Natural killer cell treated with Interleukin-12 subunit alpha and Interleukin-12 subunit beta and Interleukin-15 and Interleukin-18, amount 100 ng/mL, for 72 hours (primary cell): ENCODE measurements at places on chromosomes 6 and 20. TPM values are rescaled to one million over a fixed set of nuclear protein-coding genes. Genes with fewer than 3 reads are reported as not detected.

GRCh38 chr6:90288404-90288803 is 8.2 kb downstream of the BACH2 start:
- DNase-seq = no peak
- H3K4me3 ChIP-seq = no peak overlapping the region
- peaks cover 13% of the 10 kb centered on the region for H3K36me3 ChIP-seq
- H3K27ac ChIP-seq = no peak overlapping the region
- peaks cover 29% of the 10 kb centered on the region for H3K4me1 ChIP-seq

DNA sequence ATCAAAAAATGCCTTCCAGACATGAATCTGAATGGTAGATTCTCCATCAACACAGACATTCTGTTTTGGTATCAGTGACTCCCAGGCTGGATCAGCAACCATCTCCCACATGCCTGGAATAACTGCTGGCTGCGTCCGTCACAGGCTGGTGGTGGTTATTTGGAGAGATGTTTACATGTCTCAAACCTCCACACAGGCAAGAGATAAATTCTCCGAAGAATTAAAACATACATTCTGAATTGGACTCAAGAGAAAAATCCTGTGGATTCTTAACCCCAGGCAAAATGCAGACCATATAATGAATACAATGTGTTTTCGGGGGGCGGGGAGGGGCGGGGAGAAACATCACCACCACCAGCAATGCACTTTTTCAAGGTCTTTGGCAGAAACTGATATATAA is 108.2 kb downstream of the THBS2 start:
- no peak for DNase-seq
- peaks cover 4% of the 10 kb centered on the region for H3K36me3 ChIP-seq
- H3K4me1 ChIP-seq = no peaks in the 10 kb centered on the region
- peaks cover 8% of the 10 kb centered on the region for H3K27me3 ChIP-seq
- no peak overlapping the region for H3K4me3 ChIP-seq

DNA sequence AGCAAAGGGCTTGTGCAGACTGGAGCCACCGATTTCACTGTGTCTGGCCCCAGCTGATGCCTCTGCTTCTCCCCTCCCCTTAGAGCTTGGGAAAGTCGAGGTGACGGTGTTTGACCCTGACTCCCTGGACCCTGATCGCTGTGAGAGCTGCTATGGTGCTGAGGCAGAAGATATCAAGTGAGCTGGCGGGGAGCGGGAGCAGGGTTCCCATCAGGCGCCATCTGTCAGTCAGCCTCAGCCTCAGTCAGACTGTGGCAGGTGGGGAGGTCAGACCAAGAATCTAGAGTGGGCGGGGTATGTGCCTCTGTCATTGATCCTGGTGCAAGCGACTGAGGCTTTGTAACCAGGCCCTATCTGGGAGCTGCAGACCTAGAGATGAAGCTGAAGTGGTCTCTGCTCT is 5.5 kb downstream of the ERGIC3 start:
- H3K36me3 ChIP-seq = no peaks in the 10 kb centered on the region
- peaks cover 9% of the 10 kb centered on the region for H3K4me1 ChIP-seq
- H3K4me3 ChIP-seq = no peak overlapping the region
- no peak for DNase-seq
- H3K27ac ChIP-seq = no peak overlapping the region
- no peaks in the 10 kb centered on the region for H3K27me3 ChIP-seq

GRCh38 chr6:128964771-128965170 is 81.8 kb downstream of the LAMA2 start:
- no peak overlapping the region for H3K27ac ChIP-seq
- DNase-seq = no peak
- H3K4me1 ChIP-seq = no peaks in the 10 kb centered on the region
- H3K4me3 ChIP-seq = no peak overlapping the region
- no peaks in the 10 kb centered on the region for H3K36me3 ChIP-seq

GRCh38 chr6:40407239-40407638 is 179.9 kb downstream of the LRFN2 start:
- H3K4me3 ChIP-seq = peak overlapping the region; percentile 52
- peak overlapping the region; percentile 82 for H3K27ac ChIP-seq
- no peaks in the 10 kb centered on the region for H3K27me3 ChIP-seq
- DNase-seq = no peak

DNA sequence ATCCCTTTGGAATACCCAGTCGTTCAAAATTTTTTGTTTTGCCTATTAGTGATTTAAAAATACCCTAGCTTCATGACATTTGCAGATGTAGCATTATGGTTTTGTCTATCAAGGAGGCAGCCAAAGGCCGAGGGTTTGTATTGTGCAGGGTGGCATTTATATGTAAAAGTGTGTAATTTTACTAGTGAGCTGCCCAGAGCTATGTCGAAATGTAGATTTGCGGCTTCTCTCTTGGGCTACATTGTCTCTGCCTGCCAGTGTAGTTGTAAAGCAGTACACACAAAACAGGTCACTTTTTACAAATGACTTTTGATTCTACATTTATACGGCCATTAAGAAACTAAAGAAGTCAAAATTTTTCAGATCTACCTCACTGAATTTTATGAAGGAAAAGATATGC is 87.7 kb downstream of the TSHZ2 start:
- no peaks in the 10 kb centered on the region for H3K4me1 ChIP-seq
- peaks cover 23% of the 10 kb centered on the region for H3K27me3 ChIP-seq
- DNase-seq = no peak
- H3K27ac ChIP-seq = no peak overlapping the region
- H3K36me3 ChIP-seq = no peaks in the 10 kb centered on the region

DNA sequence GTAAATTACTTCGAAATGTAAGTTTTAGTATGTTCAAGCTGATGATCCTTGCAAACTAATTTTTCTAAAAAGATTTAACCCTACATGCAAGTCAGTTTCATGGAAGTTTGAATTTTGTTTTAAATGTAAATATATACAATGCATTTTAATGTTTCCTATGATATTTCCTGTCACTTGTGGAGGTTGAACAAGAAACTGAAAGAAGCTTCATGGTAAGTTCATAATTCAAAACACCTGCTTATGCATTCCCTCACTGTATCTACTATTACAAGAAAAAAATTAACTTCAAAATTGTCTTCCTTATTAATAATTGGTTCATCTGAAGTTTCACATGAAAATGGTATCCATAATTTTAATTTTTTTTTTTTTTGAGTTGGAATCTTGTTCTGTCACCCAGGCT is 24.8 kb downstream of the KIF6 start:
- no peaks in the 10 kb centered on the region for H3K4me1 ChIP-seq
- H3K4me3 ChIP-seq = no peak overlapping the region
- peaks cover 26% of the 10 kb centered on the region for H3K27me3 ChIP-seq
- DNase-seq = no peak
- H3K27ac ChIP-seq = no peak overlapping the region

GRCh38 chr6:2436410-2437154 is 191.2 kb upstream of the GMDS start:
- H3K36me3 ChIP-seq = no peaks in the 10 kb centered on the region
- H3K4me3 ChIP-seq = no peak overlapping the region
- no peak overlapping the region for H3K27ac ChIP-seq
- H3K27me3 ChIP-seq = peaks cover 7% of the 10 kb centered on the region

- no peak overlapping the region for H3K4me3 ChIP-seq
- DNase-seq = no peak
- peaks cover 15% of the 10 kb centered on the region for H3K4me1 ChIP-seq
- no peaks in the 10 kb centered on the region for H3K36me3 ChIP-seq
Measured at GRCh38 chr6:35273822-35274559, 14.5 kb downstream of the ZNF76 start.

DNA sequence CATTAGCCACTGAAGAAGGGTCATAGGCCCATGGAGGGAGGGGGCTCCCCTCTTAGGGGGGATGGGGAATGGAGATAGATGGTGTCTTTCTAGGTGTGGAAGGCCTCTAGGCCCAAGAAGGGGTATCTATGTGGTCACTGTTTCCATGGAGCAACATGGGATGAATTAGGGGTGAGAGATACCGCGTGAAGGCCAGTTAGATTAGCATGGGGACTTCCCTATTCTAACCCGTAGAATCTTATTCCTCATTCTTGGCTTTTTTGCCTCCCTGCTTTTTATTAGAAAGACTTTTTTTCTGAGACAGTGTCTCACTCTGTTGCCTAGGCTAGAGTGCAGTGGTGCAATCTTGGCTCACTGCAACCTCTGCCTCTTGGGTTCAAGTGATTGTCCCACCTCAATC is 3.2 kb downstream of the RAB44 start:
- H3K36me3 ChIP-seq = no peaks in the 10 kb centered on the region
- DNase-seq = no peak
- peak overlapping the region; percentile 76 for H3K27ac ChIP-seq
- H3K27me3 ChIP-seq = peaks cover 5% of the 10 kb centered on the region
- peaks cover 41% of the 10 kb centered on the region for H3K4me1 ChIP-seq
- H3K4me3 ChIP-seq = no peak overlapping the region

DNA sequence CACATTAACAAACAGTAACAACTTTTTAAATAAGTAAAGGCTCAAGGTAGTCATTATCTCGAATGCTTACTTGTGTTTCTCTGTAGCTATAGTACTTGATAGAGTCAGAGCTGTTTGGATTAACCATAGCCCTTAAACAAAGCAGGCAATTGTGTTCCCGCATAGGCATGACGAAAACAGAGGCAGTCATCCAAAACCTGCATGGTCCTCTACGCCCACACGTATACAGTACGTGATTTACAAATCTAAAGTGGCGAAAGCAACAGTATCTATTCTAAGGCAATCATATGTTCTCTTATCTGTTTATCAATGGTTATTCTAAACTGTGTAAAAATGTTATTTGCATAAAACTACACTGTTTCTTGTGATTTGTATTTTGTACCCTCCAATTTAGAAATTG is 31.8 kb downstream of the HFE start:
- H3K4me1 ChIP-seq = peaks cover 24% of the 10 kb centered on the region
- DNase-seq = no peak
- H3K27ac ChIP-seq = no peak overlapping the region
- no peaks in the 10 kb centered on the region for H3K27me3 ChIP-seq

DNA sequence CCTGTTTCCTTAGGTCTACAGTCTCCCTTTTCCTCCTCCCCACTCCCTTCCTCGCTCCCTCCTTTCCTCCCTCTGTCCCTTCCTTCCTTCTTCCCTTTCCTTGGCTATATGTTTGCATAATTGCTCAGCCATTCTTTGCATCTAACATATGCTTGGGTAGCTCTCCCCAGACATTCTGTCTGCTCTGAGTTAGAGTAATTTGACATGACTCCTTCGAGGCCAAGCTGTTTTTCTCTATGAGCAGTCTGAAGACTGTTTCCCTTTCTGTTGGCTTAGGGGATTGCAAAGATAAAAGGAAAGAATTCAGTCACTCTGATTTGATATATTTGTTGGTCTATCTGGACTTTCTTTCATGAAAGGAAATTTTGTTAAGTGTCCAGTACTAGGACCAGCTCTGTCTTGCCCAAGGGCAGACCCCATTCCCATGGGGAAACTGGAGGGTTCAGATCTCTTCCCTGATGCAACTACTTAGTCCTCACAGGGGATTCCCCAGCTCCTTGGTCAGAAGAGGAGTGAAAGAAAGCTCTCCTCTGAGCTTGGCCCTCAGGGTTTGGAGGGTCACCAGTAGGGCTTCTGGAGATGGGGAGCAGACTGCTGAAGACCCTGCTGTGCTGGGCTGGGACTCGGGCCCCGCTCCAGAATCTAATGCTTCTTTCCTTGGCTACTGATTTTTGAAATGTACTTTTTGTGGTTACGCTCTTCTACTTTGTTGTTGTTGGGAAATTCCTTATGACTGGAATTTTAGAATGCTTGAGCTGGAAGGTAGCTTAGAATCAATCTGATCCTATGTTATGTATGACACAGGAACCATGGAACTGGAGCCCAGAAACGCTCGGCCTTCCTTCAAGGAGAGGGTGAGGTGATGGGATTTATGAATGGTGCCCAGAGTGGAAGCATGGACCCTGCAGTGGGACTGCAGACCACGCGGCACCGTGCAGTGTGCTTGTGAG is 63.7 kb upstream of the SLC22A23 start:
- DNase-seq = no peak
- no peak overlapping the region for H3K27ac ChIP-seq
- no peak overlapping the region for H3K4me3 ChIP-seq
- H3K4me1 ChIP-seq = no peaks in the 10 kb centered on the region

DNA sequence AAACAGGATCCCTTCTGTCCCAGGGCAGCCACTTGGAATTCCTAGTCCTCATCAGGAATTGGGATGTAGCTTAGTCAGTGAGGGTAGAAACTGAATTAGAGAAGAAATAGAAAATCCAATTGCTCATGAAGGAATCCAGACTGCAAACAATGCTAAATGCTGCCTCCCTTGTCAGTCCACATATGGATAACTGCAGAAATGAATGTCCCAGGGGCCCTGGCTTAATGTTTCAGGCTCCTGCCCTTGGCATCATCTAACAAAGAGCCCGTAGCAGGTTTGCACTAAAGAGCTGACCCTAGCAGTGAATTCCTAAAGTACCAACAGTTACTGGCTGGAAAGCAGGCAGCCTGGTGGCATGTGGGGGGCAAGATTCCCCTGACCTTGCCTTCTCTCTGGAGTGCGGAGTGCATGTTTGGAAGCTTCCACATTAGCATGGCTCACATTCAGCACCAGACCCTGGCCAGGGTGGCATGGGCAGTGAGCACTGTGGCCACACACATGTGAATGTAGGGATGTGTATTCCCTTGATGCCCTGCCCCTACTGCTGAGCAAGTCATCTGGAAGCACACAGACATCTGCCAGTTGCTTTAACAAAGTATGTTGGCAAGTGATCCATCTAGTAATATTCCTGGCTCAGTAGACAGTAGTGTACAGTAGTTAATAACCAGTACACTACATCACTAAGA is 394.5 kb downstream of the CDC5L start:
- no peak overlapping the region for H3K4me3 ChIP-seq
- DNase-seq = no peak
- no peaks in the 10 kb centered on the region for H3K36me3 ChIP-seq
- no peaks in the 10 kb centered on the region for H3K4me1 ChIP-seq
- no peak overlapping the region for H3K27ac ChIP-seq

- H3K27ac ChIP-seq = no peak overlapping the region
- DNase-seq = no peak
- H3K4me3 ChIP-seq = no peak overlapping the region
- peaks cover 10% of the 10 kb centered on the region for H3K36me3 ChIP-seq
- H3K27me3 ChIP-seq = peaks cover 39% of the 10 kb centered on the region
Measured at GRCh38 chr6:4446982-4447381, 311.6 kb upstream of the ECI2 start.

TFB1M gene
- 24.1 TPM for total RNA-seq

OLIG3 gene
- not detected for total RNA-seq

ARG1 gene
- total RNA-seq = not detected

ABHD16B gene
- not detected for total RNA-seq

PSORS1C2 gene
- total RNA-seq = not detected

LINC00237 gene
- total RNA-seq = not detected

SIGLEC1 gene
- total RNA-seq = 0.08 TPM

FAM217A gene
- total RNA-seq = not detected

MAS1 gene
- not detected for total RNA-seq

DEFB124 gene
- not detected for total RNA-seq
